NCI-H2081 treated with DMSO at 0.1 percent for 48 hours (cell line): ENCODE measurements at places on chromosomes 2 and 18.

- DNase-seq, result no peak
Measured at GRCh38 chr2:112084689-112085374, 29.8 kb downstream of the TMEM87B start.

GRCh38 chr2:77155511-77155910, 366.7 kb downstream of the LRRTM4 start:
- DNase-seq, result no peak

DNA sequence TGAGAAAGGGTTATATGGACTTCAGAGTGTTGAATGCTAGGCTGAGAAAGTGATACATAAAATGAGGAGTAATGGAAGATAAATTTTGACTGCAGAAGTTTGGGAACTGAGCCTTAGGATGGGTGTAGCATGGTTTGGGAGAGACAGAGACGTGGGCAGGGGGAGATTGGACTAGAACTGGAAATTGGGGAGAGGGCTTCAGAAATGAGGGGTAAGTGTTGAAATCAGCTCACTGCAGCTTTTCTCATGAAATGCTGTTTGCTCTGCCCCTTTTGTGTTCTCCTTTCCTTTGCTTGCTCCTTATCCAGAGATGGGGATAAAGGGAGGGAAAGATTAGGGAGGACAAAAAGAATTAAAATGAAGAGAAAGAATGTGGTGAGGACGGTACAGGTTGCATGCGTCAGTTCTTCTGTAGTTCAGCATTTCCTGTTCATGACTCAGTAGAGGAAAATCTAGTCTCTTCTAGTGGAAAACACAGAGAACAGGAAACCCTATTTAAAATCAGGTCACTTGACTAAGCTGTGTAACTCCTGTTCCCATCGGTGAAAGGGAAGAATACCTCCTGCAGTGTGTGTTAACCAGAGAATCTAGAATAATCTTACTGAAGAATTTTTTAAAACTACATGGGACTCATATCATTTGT, 105.6 kb downstream of the CRIM1 start:
- DNase-seq, result no peak

DNA sequence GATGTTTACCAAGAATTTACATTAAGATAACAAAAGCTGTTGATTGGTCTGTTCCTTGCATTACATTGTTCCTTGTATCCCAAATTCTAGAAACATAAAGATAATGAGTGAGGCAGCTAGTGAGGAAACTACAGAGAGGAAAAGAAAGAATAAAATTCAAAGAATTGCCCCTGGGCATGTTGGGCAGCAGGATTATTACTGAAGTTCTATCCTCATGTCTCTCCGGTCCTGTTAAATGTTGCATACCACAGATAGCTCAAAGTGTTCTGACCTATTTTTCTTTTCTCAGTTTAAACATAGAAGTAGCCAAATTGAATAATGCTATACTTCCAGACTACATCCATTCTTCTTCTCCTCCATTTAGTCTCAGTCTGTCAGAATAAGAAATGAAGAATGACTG, 58.2 kb upstream of the DYNC1I2 start:
- no peak for DNase-seq

GRCh38 chr18:58886864-58887612, 22.4 kb downstream of the ZNF532 start:
- DNase-seq, result no peak

- no peak for DNase-seq
Measured at GRCh38 chr2:236872015-236872414, 213.7 kb upstream of the COPS8 start.

DNA sequence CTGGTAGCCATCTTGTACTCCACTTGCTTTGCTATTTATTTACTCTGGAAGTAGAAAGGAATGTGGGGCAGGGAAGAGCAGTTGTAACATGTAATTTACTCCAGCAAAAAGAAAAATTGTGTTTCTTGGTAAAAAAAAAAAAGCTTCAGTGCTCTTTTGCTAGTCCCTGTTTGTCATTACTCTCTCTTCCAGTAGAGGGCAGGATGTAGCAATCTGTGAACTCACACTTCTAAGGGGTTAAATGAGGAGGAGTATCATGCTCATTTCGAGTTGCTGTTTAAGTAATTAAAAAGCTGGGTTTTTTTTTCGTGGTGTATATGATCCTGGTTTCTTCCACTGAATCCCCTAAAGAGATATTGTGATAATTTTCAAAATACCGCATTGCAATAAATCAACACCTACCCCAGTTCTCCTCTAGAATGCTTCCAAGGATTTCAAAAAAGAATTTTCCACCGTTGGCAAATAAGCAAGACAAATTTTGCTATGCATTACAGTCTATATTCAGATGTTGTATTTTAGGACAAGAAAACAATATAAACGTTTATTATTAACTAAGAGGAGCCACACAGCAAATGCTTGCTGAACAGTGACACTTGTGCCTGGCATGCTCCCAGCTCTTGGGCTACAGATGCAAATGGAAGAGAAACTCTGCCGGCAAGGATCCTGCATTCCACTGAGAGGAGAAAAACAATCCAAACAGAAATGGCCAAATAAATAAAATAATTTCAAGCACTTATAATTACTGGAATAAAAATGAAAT, 261.6 kb downstream of the ASXL3 start:
- peak; percentile 54 for DNase-seq

GRCh38 chr2:135664623-135665068, 77.0 kb upstream of the UBXN4 start:
- no peak for DNase-seq

GRCh38 chr2:54808661-54809060, 85.2 kb downstream of the EML6 start:
- no peak for DNase-seq

GRCh38 chr18:48785091-48785614, 165.6 kb downstream of the SMAD7 start:
- DNase-seq, result no peak

DNA sequence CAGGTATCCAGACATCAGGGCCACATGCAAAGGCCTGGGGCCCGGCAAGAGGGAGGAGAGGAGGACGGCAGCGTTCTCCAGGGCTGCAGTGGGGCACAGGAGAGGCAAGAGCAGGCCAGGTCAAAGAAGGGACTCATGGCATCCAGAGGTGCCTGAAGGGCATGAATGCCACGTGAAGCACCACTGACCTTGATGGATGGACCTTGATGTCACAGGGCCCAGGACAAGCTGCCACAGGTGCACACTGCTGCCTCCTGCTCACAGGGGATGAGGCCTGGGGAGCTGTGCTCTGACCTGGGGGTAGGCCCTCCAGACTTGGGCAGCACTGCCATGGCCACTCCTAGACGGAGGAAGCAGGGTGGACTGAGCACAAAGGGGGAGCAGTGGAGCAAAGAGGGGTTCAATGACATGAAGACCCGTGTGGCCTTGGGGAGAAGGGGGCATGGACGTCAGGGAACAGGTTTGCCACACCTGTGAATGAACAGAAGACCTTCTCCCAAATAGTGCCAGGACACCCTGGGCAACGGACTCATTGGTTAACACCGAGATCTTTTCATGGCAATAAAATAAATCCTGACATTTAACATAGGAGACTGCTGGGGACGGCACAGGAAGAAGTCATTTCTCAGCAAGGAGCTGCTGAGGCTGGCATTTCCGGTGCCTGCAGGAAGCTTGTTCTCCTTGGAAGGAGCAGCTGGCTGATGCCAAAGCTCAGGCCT, 65.6 kb downstream of the EMX1 start:
- DNase-seq, result no peak
